ENCODE measurements at places on chromosomes 2 and 18. TPM values are rescaled to one million over a fixed set of nuclear protein-coding genes. Genes with fewer than 3 reads are reported as not detected.

WNT6 gene
- total RNA-seq = not detected

HOXD11 gene
- 0.13 TPM for total RNA-seq

MERTK gene
- total RNA-seq = 0.65 TPM

LYPD1 gene
- 0.76 TPM for total RNA-seq
